ENCODE measurements at places on chromosomes 6 and 20.

DNA sequence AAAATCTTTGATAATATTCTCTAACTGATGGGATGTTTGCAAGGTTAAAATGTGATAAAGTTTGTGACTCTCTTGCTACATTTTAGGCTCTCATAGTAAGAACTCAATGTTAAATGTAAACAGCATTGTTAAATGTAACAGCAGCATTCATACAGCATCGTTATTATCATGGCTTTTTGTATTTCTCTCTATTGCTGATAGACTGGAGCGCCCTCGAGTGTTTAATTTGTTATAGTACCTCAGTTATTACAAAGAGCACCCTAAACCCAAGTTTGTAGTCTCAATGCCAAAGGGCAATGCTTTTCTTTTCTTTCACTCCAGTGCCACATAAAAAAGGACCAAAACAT lies 14.9 kb upstream of the TTPAL start:
- DNase-seq = no peak

- no peak for DNase-seq
Measured at GRCh38 chr6:28764014-28764723, 159.6 kb downstream of the TRIM27 start.

DNA sequence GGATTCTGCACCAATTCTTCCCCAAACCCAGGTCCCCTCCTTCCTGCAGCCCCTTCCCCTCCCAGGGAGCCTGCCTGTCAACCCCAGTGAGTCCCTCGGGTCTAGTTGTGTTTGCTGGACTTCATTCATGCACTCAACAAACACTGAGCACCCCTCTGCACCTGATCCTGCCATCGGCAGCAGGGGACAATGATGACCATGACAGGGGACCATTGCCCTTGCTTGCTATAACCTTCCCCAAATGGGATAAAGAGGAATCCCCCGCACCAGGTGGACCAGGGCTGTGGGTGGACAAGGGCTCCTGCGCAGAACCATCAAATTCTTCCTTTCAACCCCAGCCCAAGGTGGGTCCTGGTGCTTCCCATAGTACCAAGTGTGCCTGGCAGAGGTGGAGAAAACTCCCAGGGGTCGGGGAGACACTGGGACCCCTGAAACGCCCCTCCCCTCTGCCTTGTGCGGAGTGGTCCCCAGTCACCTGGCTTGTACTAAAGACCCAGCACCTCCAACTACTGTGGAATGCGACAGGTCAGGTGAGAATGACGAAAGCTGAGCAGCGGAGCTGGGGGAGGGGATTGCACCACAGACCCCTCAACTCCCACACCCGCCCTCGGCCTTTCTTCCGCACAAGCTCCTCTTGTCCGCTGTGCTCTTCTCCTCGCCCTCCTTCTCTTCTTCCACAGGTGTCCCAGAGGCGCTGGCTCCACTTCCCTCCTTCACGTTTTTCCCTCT lies 119.9 kb upstream of the ZNF217 start:
- DNase-seq = no peak

GRCh38 chr6:83198486-83199172 lies 5.5 kb downstream of the RWDD2A start:
- DNase-seq = no peak

DNA sequence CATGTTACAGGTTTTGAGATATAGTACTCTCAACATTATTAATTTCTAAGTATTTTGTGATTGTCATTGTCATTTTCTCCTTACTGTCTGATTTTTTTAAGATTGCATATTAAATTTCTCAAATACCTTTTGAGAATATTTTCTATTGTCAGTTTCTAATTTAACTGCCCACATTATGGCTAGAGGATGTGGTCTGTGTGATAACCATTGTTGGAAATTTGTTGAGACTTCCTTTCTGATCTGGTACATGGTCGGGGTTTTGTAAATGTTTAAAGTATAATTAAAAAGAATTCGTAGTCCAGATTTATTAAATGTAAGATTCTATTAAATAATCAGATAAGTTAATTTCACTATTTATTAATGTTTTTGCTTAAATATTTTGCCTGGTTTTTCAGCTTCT lies 60.1 kb downstream of the SLX4IP start:
- no peak for DNase-seq

GRCh38 chr6:5205877-5206850 lies 54.6 kb downstream of the LYRM4 start:
- DNase-seq = no peak

- no peak for DNase-seq
Measured at GRCh38 chr6:80174900-80175572, 68.6 kb downstream of the BCKDHB start.

GRCh38 chr20:4932061-4932460 lies 69.2 kb downstream of the SLC23A2 start:
- DNase-seq = no peak

DNA sequence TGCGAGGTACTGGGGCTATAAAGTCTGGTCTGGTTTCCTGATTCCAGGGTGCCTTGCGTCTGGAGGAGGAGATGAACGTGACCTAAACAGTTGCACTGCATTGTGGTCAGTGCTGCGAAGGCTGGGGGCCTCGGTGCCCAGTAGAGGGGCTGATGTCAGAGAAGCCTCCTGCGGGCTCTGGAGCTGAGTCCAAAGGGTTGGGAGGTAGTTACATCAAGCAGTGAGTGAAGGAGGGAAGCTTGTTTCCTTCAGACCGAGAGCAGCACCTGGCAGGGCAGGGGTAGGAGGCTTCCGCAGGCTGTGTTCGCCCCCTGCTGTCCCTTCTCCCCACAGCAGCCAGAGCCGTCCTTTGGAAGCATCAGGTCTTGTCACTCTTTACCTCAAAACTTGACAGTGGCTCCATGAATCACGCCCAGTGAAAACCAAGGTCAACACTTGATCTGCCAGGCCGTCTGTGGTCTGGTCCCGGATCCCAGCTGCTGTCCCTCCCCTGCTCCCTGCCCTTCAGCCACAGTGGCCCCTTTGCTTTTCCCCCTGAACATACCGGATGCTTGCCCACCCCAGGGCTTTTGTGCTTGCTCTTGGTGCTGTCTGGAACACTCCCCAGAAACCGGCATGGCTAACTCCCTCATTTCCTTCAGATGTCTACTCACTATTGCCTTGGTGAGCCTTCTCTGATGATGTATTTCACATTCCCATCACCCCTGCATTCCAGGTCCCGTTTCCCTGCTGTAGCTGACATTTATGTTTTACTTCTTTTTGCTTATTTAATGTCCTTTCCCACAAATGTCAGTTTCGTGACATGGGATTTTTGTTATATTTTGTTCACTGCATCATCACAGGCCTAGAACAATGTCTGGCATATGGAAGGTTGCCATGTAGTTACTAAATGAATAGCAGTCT lies 7.0 kb downstream of the DYNLRB1 start:
- no peak for DNase-seq

GRCh38 chr6:43904311-43905123 lies 134.5 kb downstream of the VEGFA start:
- no peak for DNase-seq

- DNase-seq = no peak
Measured at GRCh38 chr20:35311409-35311808, 19.2 kb upstream of the FAM83C start.

GRCh38 chr6:152636609-152637295 lies 410 bp downstream of the SYNE1 start:
- peak; percentile 14 for DNase-seq

GRCh38 chr6:75296811-75297779 lies 12.5 kb upstream of the TMEM30A start:
- no peak for DNase-seq

GRCh38 chr6:126464245-126464644 lies 124.3 kb downstream of the CENPW start:
- DNase-seq = no peak

GRCh38 chr6:165968408-165968807 lies 199.2 kb downstream of the TBXT start:
- DNase-seq = no peak

GRCh38 chr6:169266746-169267591 lies 13.3 kb upstream of the THBS2 start:
- DNase-seq = no peak

DNA sequence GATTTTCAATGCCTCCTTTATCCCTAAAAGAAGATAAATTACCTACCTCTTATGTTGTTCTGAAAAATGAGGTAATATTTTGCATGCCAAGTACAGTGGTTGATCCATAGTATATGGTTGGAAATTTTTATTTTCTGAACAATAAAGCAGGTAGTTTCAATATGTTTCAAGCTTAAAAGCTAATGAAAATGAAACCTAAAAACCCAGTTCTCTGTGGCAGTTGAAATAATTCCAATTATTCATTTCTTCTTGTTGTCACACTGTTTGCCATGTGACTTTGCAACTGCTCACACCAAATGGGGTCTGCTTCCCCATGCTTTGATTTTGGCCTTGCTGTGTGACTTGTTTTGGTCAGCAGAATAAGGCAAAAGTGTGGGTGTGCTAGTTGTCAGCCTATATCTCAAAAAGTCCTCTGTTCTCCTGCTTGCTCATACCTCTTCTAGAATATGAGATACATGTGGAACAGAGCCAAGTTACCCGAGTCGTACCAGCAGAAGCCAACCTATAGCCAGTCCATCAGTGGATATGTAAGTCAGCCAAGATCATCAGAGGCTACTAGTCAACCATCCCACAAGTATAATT lies 197.2 kb upstream of the THEMIS start:
- DNase-seq = no peak

DNA sequence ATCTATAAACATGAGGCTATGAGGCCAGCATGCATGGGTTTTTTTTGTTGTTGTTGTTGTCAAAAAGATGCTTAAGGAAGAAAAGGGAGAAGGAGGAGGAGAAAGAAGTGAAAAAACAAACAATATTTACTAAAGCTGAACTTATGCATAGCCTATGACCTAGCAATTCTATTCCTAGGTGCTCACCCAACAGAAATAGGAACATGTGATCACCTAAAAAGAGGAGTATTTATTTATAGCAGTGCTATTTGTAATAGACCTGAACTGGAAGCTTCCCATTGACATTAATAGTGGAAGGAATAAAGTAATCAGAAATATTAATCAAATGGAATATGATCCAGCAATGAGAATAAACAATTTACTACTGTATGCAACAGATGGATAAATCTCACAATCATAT lies 156.5 kb upstream of the OLIG3 start:
- no peak for DNase-seq

DNA sequence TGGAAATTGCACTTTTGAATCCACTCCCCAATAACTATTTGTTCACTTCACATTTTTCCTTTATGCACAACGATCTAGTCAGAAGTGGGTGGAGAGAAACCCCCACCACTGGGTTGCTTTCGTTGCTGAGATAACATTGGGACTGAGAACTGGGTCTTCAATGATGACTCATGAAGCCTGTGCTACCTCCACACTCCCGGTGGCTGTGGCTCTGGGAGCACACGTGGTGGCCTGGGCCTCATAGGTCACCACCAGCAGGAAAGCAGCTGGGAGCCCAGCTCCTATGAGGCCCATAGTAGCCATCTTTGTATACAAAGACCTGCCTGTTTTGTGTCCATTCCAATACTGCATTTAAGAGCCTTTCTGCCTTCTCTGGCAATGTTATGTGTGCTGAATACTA lies 178.0 kb upstream of the SASH1 start:
- no peak for DNase-seq

DNA sequence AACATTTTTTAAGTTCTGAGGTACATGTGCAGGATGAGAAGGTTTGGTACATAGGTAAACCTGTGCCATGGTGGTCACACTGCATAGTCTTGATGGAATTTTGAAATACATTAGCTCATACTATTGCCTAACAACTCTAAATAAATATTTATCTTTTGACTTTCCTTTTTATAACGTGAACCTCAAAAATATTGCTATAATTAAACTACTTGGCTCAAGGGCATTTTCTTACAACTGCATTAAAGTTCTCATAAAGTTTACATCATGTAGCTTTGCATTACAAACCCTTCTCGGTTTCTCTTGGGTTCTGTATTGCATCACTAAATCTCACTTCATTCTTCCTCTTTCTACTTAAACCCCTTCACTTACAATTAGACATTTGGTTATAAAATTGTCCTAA lies 636.0 kb upstream of the PTCHD4 start:
- no peak for DNase-seq

DNA sequence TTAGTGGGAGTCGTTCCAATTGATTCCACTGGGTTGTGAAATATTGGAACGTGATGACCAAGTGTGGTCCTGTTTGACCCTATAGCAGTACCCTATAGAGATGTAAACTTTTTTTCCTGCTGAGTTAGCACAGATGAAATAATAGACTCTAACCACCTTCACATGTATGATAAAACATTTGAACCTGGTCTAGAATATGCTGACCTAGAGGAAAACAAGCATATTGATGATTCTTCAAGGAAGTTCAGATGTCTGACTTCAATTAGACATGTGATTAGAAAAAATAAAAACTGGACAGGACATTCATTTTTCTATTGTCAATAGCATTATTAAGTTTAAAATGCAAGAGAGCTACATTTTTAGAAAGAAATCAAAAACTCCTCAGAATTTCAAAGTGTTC lies 402.1 kb downstream of the ARHGAP18 start:
- DNase-seq = no peak

DNA sequence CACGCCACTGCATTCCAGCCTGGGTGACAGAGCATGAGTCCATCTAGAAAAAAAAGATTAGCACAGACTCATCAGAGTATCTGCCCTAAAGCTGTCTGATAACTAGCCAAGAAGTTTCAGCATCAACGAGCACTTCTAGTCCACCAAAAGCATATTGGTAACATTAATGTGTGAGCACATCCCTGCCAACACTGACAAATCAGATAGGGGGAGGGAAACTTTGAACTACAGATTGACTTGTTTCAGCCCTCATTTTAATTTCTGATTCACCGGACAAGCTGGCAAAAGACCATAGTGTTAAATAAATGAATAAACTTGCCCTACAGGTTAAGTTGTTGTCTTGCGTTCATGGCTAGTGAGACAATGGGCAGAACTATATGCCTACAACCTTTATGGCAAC lies 7.7 kb upstream of the SEC63 start:
- DNase-seq = no peak

GRCh38 chr6:156699017-156699421 lies 78.2 kb upstream of the ARID1B start:
- no peak for DNase-seq

DNA sequence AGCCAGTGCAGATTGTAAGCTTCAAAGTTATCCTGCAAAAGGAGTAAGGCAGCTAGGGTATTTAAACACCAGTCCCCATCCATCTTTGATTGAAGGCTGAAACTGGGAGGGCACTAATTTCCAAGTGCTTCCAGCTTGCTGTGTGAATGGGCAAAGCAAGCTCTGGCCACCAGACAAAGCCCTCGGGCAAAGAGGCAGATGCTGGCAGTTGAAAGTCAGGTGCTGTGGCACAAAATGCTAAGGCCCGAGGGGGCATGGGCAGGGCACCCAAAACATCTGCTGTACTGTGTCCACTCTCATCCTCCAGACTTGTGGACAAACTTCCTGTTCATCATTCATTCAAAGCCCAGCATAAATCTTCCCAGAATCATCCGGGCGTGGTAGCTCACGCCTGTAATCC lies 62.9 kb downstream of the TRMT6 start:
- DNase-seq = no peak

GRCh38 chr6:117399924-117400323 lies 25.8 kb downstream of the ROS1 start:
- no peak for DNase-seq

DNA sequence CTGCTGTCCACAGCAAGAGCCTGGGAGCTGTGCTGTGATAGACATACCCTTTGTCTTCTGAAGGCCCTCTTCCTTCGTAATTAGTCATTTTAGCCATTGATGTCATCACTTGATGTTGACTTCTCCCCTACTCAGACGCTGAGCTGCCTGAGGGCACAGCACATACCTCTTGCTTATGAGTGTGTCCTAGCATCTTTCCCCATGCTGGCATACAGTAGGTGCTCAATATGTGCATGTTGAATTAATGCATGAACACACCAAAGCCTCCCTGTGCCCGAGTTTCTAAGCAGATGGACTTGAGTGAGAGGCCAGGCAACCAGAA lies 35.8 kb upstream of the FAM83D start:
- DNase-seq = no peak

Measured in stimulated activated CD8-positive, alpha-beta memory T cell treated with anti-CD3 and anti-CD28 coated beads, Interleukin-15, amount 100 ng/mL, for 4 hours (primary cell).